ENCODE measurements at places on chromosomes 3 and 15. TPM values are rescaled to one million over a fixed set of nuclear protein-coding genes. Genes with fewer than 3 reads are reported as not detected.

Gene XCR1
- not detected for total RNA-seq

Gene RPN1
- 168 TPM for total RNA-seq

Gene BCHE
- total RNA-seq, result 1.0 TPM

Gene APOD
- 1.2 TPM for total RNA-seq

Gene SYNPR
- total RNA-seq, result not detected

Gene AKAP13
- total RNA-seq, result 172 TPM

Gene TPRA1
- total RNA-seq, result 50.6 TPM

Data from A549 treated with dexamethasone at 1 μM for 4 hours (cell line).